Vagina (tissue), 2 donors: ENCODE measurements at places on chromosomes 13 and 19.

DNA sequence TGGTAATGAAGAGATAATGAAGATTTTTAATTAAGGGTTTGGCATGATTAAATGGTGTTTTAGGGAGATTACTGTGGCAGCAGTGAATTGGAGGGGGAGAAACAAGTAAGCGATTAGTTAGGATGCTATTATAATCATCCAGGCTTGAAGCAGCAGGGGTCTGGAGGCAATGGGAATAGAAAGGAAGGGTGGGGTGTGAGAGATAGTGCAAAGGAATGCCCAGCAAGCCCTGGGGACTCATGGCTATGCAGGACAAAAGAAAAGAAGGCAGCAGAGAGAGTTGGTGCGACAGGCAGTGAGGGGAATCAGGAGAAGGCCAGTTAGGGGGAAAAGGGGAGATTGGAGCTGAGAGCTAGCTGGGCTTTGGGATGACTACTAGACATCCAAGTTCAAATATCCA lies 34.5 kb downstream of the SOX21 start:
- no peak for DNase-seq

- DNase-seq, result no peak
Observed at GRCh38 chr13:43357564-43357963, 334.2 kb downstream of the DNAJC15 start.

GRCh38 chr19:8097681-8098567 lies 45.4 kb downstream of the CCL25 start:
- no peak for DNase-seq

GRCh38 chr19:41548954-41549688 lies 26.8 kb upstream of the CEACAM21 start:
- no peak for DNase-seq

DNA sequence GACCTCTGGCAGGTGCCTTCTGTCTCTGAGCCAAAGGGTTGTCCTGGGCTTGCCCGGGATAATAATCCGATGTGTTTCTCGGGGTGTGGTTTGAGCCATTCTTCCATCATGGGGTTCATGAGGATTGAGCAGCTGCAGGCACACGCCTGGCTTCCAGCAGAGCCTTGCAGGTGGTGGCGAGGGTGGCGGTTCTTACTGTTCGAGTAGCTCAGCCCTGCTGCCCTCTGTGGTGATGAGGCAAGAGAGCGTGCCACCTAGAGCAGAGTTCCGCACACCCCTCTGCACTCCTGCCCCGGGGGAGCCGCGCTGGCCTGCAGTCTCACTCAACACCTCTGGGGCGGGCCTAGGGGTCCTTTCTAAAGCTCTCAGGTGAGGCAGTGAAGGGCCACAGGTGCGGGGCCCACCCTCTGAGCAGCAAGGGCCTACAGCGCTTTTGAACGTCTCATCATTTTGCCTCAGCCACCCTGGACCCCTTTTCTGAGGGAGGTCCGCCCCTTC lies 3.8 kb downstream of the SCN1B start:
- no peak for DNase-seq

DNA sequence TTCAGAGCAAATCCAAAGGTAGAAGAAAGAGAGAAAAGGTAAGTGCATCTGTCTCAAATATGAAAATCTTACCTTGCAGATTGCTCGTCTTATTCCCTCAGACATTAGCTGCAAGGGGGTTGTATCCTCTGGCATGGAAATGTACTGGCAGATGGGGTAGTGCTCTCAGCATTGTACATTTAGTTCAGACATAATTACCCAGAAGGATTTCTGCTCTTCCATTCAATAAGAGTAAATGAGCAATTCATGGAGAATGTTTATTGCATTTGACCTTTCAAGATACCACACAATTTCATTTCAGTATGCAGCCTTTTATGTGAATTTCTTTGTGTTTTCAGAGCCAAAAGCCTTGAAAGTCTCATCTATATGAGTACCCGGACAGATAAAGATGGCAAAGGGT lies 63.8 kb downstream of the SCEL start:
- DNase-seq, result no peak

- DNase-seq, result no peak
Observed at GRCh38 chr19:58479736-58480480, 3.8 kb downstream of the ZNF446 start.

- DNase-seq, result no peak
Observed at GRCh38 chr19:1725100-1726064, 27.9 kb upstream of the ONECUT3 start.

- DNase-seq, result no peak
Observed at GRCh38 chr13:21544515-21544914, 59.5 kb downstream of the MICU2 start.

DNA sequence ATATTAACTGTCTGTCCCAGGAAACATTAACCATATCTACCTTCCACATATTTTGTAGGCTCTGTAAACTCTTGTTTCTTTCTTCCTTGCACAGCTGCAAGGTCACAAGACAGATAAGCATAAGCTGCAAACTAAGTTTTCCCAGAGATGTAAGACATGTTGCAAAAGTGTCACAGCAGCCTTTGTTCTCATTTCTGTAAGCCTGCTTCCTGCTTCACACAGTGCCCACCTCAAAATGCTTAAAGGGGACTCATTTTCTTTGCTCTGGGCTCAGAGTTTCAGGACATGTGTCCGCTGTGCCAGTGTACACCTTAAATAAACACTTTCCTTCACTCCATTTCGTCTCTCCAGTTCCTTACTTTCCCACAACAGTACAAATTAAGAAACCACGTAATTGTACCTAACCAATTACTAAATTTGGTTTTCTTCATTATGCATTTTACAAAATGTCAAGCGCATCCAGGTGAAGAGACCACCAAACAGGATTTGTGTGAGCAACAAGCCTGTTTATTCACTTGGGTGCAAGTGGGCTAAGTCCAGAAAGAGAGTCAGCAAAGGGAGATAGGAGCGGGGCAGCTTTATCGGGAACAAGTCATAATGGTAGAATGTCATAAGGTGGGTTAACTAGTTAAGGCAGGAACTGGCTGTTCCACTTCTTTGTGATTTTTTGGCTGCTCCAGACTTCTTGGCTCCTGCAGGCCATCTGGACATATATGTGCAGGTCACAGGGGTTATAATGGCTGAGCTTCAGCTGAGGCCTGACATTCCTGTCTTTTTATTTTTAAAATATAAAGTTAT lies 12.7 kb upstream of the ZNF431 start:
- no peak for DNase-seq

- no peak for DNase-seq
Observed at GRCh38 chr19:6065685-6066374, 44.5 kb downstream of the RFX2 start.

DNA sequence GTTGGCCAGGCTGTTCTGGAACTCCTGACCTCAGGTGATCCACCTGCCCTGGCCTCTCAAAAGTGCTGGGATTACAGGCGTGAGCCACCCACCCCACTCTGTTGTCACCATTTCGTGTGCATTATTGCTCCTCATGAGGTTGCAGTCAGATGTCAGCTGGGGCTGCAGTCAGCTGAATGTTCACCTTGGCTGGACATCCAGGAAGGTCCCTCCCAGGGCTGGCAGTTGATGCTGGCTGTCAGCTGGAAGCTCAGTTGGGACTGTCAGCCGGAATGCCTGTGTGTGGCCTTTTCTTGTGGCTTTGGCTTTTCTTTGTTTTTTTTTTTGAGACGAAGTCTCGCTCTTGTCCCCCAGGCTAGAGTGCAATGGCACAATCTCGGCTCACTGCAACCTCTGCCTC lies 6.6 kb downstream of the MEGF8 start:
- no peak for DNase-seq

- DNase-seq, result no peak
Observed at GRCh38 chr19:49161987-49162386, 4.4 kb downstream of the TRPM4 start.

- no peak for DNase-seq
Observed at GRCh38 chr19:28871099-28871725, 341.7 kb downstream of the UQCRFS1 start.

GRCh38 chr13:66200555-66200954 lies 1029.6 kb downstream of the PCDH9 start:
- DNase-seq, result no peak

DNA sequence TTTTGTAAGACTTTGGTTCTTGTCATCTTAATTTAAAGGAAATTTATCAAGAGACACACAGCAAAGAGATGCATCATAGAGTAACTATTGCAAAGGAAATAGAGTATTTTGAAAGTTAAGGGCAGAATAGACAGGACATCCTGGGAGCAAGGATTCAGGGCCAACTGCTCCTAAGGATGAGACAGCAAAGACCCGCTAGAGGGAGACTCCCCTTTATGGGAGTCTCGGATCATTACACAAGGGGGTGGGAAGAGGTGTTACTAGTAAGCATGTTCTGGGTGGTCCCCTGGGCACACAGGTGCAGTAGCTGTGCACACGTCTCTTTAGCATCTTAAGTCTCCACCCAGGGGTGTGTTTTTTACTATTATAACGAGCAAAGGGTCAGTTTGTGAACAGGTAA lies 9.6 kb downstream of the ZSCAN5C start:
- no peak for DNase-seq

DNA sequence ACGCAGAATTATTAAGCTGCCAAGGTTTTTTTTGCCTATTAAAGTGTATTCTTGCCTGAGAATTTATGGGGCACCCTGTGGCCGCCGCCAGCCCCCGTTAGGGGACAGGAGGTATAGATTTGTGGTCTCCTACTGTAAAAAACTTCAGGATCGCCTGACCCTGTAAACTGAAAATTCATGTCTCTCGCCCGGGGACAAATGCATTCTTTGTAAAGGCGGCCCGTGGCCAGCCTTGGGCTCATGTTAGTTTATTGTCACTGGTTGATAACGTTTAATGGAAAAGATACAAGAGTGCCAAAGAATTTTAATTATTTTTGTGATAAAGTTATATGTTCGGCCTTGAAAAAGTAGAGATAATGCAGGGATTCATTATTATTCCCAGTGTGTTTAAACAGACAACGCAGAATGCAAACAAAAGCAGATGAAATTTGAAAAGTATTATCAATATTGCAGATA lies 141.7 kb downstream of the URI1 start:
- no peak for DNase-seq

DNA sequence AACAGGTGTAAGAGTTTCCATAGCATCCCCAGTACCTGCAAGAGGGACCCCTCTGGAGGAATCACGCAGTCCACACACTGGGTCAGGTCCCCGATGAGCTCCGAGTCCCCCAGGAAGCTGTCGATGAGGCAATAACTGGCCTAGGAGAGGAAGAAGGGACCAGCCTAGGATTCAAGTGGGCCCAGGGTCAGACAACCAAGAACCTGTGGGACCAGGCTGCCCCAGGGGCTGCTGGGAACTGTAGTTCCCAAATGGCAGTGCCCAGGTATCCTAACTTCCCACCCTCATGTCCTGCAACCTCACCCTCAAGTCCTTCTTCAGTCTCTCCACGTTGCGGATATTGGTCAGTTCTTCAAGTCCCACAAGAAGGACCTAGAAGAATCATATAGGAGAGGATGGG lies 1.8 kb downstream of the FUZ start:
- DNase-seq, result no peak

- DNase-seq, result no peak
Observed at GRCh38 chr13:39510316-39510695, 92.7 kb downstream of the LHFPL6 start.

DNA sequence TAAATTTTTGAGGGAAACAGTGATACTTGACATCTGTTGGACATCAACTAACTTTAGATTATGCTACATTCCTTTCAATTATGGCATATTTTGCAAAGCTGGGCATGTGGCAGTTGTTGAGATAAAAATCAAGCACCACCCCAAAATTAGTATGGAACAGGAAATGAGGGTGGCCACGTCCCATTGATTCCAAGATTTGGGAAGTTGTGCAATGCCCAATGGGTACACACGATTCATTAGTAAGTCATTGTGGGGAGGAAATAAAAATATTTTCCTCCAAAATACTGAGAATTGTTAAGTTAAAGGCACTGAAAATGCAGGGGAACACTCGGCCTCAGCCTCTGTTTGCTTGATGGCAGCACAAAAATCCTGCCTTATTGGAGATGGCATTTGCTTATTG lies 7.6 kb downstream of the ERICH6B start:
- no peak for DNase-seq

GRCh38 chr19:1857648-1858326 lies 5.6 kb downstream of the KLF16 start:
- no peak for DNase-seq

DNA sequence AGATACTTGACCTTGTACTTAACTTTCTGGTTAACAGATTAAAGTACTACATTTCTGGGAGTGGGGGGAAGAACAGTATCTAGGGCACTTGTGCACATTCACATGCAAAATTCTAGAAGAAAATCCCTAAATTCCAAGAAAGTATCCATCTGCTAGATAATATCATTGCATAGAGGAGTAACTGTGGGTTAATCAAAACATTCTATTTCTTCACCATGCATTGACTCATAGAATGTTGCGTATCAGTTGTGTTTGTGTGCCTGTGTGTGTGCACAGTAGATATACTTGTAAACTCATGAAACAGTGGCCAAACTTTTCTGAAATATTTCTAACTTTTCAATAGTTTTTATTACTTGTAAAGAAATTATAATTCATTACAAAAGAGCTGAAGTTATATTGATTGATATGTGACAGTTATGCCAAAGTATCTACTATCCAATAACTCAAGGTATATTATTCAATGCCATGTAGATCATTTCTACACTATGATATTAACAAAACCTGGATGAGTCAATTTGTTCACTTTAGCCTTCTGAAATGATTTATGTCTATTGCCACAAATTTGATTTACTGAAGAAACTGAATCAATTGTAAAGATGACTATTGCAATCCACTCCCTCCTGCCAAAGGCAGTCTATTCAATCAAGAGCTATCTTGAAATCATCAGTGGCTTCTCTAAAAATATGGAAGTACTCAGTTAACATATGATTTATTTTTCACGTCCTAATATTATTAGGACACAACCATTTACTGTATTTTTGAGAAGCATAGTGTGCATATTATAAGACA lies 756.7 kb upstream of the ARGLU1 start:
- no peak for DNase-seq
